ENCODE measurements at places on chromosomes 11 and 22.

GRCh38 chr11:64790205-64791095, 12.1 kb upstream of the SF1 start:
- DNase-seq, result no peak

GRCh38 chr11:80838153-80838552, 1397.3 kb upstream of the TENM4 start:
- no peak for DNase-seq

DNA sequence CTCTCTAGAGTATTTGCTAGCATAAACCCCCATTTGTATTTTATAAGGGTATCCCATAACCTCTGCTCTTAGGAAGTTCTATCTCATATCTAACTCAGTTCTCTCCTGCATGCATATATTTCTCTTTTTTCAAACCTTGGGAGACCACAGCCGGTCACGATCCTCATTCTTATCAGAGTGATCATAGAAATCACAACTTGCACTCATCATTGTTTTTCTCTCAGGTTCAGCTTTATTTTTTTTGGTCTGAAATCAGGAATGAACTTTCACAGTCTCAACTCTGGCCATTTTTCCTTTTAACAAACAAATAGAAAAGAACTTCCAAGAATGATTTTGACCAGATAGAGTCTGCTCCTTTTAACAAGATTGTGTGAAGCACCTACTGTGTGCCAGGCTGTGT, 98.6 kb upstream of the BLID start:
- DNase-seq, result no peak

DNA sequence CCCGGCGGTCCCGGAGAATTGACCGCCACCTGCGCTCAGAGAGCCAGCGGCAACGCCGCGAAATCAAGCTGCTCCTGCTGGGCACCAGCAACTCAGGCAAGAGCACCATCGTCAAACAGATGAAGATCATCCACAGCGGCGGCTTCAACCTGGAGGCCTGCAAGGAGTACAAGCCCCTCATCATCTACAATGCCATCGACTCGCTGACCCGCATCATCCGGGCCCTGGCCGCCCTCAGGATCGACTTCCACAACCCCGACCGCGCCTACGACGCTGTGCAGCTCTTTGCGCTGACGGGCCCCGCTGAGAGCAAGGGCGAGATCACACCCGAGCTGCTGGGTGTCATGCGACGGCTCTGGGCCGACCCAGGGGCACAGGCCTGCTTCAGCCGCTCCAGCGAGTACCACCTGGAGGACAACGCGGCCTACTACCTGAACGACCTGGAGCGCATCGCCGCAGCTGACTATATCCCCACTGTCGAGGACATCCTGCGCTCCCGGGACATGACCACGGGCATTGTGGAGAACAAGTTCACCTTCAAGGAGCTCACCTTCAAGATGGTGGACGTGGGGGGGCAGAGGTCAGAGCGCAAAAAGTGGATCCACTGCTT, 25.5 kb downstream of the GNAZ start:
- no peak for DNase-seq

GRCh38 chr11:96107143-96107824, 183.4 kb upstream of the MTMR2 start:
- DNase-seq, result no peak

- DNase-seq, result peak; percentile 46
Observed at GRCh38 chr22:36470162-36470993, 11.1 kb downstream of the TXN2 start.

DNA sequence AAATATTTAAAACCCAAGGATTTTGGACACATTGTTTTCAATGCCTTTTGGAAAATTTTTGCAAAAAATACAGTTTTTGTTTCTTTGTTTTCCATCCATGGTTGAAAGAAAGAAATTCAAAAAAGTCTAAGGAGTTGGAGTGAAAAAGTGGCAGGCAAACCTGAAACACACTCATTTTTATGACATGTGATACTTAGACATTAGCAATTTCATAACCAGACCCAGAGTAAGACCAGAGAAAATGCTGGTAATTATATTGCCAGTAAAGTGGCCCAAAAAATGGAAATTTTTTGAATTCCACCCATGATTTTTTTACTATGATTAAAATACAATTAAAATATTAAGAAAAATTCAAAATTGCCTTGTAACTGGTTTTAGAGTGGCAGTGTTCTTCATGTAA, 128.2 kb downstream of the SLC17A6 start:
- DNase-seq, result no peak

DNA sequence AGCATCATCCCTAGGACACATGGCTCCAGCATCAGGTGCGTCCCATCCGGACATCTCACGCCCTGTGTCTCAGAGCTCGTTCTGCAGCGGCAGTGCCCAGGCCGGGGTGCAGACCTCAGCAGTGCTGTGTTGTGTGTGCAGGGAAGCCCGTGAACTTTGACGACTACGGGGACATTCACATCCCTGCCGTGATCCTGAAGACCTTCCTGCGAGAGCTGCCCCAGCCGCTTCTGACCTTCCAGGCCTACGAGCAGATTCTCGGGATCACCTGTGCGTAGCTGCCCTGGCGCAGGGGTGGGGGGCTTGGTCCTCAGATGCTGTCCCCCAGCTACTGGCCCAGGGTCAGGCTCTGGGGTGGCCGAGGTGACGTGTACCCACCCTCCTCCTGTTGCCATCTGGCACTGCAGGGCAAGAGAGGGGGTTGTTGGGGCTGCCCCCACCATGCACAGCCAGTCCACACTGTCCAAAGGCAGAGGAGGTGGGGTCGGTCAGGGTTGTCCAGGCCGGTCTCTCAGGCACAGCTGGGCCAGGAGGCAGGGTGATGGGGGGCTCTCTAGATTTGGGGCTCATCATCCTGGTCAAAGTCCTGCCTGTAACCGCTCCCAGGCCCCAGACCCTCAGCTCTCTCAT, 96.5 kb downstream of the ARHGAP8 start:
- no peak for DNase-seq

DNA sequence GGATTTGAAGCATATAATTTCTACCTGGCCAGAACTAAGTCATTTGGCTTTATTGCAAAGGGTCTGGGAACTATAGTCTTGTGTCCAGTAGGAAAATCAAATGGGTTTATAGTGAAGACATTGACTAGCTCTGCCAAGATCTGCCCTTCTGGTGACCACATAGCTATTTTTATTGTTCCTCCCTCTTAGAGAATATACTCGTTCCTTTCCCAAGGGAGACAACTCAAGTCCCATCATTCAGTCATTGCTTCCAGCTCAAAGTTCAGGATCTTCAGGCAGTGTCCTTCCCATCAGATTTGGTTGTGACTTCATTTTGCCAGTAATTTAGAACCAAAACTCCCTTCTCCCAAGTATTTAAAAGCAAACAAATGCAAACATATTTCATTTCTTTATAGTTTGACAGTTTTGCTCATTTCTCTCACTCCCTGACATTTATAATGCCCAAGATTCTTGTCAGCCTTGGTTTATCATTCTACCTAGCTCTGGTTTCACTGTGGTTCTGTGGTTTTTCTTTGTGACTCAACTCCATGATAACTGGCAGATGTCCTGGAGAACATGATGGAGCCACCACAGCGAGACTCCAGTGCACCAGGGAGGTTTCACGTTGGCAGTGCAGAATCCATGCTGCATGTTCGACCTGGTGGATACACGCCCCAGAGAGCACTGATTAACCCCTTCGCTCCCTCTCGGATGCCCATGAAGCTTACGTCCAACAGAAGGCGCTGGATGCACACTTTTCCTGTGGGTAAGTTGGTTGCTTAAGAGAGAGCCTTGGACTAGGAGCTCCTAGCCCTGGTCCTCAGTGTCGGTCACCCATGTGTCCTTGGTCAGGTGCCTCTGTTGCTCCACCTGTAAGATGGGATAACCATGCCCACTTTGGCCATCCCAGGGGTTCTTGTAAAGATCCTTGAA, 64.9 kb downstream of the DEPDC5 start:
- DNase-seq, result no peak

- DNase-seq, result no peak
Observed at GRCh38 chr22:32200752-32201151, 4.1 kb downstream of the RFPL2 start.

- DNase-seq, result peak; percentile 92
Observed at GRCh38 chr22:29072193-29072978, 449 bp upstream of the KREMEN1 start.

Measured in RWPE1 (cell line).